Right kidney (tissue), 9 donors: ENCODE measurements at places on chromosomes 3 and 15.
A peak's percentile ranks its signal among the peaks of the same experiment; 100 is the strongest.

DNA sequence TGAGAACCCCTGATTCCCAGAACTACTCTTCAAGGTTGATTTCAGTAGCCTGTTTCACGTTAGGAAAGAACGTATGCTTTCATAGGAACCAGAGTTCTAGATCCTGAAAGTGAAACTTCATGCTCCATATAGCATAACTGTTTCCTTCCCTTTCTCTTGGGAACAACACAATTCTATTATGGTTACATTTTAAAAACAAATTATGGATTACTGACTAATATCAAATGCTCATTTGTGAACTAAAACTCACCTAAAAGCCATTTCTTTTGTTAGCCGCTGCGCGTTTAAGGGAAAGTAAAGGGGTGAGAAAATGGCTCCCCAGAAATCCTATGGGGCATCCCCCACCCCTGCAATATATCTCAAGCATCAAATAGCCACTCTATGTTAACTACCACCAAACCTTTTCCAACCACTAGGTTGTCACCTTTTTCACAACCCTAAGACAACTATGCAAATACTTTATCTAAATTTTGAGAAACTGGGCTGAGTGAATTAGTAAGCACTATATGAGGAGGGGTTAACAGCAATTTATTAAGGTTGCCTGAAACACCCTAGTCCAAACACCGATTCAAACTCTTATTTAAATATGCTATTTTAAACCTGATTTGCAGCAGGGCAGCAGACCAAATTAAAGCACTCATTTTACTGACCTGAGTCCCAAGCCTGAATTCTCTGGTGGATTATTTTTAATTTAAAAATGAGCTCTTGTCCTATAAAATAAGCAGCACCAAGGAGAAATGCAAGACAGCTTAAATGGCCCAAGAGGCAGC, 2.4 kb downstream of the SIAH2 start:
- DNase-seq = no peak

DNA sequence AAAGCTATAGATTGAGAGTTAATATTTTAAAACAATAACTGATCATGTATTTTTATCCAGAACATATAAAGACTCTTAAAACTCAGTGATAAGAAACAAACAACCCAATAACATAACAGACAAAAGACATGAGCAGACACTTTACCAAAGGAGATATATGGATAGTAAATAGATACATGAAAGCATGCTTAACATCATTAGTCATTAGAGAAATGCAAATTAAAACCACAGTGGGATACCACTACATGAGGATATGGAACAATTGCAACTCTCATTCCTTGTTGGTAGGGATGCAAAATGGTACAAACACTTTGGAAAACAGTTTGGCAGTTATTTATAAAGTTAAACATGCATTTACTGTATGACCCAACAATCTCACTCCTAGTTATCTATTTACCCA, 95.0 kb downstream of the IQCH start:
- no peak for DNase-seq

DNA sequence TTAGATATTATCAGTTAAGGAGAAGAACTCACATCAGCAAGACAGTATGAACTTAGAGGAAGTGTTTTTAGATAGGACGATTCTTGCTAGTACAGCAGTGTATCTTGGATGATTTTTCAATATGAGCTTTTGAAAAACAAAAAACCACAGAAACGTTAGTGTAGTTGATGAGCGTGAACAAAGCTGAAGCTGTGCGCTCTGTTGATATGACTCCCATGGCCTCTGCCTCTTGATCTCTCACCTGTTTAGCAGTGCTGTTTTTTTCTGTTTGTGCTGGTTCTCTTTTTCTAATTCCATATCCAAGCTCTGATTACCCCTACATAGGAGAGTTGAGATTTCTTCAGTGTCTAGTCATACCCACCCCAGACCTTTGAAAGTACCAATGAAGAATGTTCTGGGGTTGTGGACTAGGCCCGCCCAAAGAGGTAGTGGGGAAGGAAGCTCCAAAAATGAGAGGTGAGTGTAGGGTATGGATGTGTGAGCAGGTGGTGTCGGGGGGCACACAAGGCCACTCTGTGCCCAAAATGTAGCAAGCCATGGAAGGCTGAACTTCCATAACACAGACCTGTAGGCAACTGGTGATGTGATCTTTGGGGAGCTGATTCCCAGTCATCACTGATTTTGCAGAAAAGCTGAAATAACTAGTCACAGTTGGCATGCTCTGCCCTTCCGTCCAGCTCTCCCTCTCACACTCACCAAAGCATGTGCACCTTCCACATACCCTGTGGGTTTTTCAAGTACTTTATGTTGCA, 20.0 kb upstream of the CMTM7 start:
- DNase-seq = no peak

GRCh38 chr3:18809640-18810305, 338.5 kb upstream of the KCNH8 start:
- no peak for DNase-seq

DNA sequence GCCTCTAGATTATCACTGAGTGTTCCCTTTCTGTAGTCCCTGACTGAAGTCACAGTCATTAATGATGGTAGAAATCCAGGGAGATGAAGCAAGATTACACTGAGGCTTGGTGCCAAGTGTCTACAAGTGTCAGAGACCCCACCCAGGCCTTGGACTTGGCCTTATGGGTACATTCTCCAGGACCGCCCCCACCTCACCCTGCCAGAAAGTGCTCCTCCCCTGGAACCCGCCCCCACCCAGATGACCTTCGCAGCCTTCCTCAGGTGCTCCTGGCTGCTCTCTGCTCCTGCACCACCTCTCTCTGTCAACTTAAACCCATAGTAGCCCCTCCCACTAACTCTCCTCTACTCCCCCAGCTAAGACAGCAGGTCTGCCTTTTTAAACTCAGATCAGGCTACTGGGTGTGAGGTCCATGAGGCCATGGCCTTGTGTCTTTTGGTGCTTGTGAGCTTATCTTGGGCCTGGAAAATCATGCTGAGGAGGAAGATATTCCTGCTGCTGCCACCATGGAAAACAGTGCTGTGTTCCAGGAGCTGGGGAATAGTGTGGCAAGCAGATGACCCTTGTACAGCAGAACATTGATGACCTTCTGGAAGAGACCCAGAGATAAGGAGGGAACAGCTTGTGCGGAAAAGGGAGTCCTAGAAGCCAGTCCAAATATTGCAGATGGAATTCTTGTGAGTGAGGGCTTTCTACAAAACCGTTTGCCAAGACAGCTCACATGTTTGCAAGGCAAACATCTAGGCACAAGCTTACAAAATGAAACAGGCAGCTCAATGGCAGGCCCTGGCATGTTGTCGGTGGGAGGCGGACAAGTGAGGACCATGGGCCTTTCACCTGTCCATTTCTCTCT, 40.3 kb upstream of the NDUFB4 start:
- no peak for DNase-seq

- peak; percentile 53 for DNase-seq
Measured at GRCh38 chr3:141104151-141104821, 53.1 kb downstream of the SPSB4 start.

DNA sequence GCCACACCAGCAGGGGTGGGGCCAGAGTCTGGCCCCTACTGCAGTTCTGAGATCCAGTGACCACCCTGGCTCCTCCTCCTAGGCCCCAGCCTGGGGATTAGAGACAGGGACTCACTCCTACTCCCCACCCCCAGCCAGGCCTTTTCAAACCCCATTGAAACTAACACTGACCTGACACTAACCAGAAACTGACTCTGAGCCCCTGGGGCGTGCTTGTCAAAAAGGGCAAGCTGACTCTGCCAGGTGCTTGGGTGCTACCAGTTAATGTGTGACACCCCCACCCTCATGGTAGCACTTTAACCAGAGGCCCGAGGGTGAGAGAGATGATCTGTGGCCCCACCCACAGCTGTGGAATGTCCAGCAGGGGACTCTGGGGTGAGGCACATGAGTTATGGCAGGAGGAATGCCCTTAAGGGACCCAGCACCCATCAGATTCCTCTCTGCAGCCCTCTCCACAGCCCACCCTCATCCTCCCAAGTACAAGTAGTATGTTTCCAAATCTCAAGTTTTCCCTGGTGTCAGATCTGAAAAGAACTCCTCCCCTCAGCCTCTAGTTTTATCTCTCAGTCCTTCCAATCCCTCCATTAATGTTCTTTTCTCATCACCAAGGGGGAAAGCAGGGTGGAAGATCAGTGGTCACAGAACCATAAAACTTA, 1.4 kb downstream of the PTH1R start:
- no peak for DNase-seq
